Stimulated activated CD4-positive, alpha-beta T cell treated with anti-CD3 and anti-CD28 coated beads, Interleukin-1b, Interleukin-23, amount 100 ng/mL, for 1 hour (primary cell): ENCODE measurements at places on chromosomes 7 and 10.
A peak's percentile ranks its signal among the peaks of the same experiment; 100 is the strongest.

DNA sequence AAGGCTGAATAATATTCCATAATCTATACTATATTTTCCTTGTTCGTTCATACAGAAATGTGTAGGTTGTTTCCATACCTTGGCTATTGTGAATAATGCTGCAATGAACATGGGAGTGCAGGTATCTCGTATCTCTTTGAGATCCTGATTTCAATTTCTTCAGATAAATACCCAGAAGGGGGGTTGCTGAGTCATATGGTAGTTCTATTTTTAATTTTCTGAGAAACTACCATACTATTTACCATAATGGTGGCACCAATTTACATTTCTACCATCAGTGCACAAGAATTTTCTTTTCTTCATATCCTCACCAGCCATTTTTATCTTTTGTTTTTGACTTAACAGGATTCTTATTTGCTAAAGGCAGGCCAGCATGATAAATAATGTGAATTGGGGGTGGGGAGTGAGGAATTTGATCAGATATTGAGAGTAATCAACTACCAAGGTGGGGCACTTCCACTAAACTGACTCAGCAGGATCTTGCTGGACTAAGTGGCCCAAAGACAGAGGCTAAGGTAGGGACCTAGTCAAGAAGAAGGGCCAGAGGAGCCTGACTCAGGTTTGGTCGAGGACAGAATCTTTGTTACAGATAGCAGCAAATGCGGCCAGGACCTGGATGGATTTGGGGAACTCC is 21.5 kb upstream of the CCSER2 start:
- DNase-seq: no peak

DNA sequence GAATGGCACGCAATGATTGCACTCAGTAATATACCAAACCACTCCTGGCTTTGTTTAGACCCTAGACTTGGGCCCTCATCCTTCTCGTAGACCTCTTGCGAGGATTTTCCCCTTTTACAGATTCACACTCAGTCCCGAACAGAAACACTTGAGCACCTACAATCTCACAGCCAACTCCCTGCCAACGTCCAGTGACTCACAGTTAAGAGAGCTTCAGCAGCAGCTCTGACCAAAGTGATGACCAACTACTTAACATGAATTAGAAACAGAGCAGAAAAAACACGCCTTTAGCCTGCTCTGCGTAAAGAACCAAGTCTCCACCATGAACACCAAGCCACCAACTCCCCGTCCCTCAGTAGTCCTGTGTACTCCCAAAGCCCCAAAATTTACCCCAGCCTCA is 2.2 kb downstream of the DNAJC30 start:
- DNase-seq: no peak

DNA sequence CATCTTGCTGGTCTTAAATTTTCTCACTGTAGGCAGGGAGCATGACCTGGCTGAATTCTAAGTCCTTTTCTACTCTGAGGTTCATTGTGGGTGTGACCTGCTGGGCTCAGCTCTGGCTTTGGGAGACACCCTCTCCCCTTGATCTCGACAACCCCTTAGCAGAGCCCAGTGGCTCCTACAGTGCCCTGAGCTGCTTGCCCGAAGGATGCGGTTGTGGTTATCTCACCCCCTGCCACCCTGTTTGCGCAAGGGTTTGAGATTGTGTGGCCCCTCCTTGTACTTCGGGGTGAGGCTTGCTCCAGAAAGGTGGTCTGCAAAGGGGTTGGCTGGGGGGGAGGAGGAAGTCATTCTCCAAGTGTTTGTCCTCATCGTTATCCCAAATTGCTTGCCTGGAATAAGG is 55.3 kb downstream of the TCF7L2 start:
- DNase-seq: no peak

DNA sequence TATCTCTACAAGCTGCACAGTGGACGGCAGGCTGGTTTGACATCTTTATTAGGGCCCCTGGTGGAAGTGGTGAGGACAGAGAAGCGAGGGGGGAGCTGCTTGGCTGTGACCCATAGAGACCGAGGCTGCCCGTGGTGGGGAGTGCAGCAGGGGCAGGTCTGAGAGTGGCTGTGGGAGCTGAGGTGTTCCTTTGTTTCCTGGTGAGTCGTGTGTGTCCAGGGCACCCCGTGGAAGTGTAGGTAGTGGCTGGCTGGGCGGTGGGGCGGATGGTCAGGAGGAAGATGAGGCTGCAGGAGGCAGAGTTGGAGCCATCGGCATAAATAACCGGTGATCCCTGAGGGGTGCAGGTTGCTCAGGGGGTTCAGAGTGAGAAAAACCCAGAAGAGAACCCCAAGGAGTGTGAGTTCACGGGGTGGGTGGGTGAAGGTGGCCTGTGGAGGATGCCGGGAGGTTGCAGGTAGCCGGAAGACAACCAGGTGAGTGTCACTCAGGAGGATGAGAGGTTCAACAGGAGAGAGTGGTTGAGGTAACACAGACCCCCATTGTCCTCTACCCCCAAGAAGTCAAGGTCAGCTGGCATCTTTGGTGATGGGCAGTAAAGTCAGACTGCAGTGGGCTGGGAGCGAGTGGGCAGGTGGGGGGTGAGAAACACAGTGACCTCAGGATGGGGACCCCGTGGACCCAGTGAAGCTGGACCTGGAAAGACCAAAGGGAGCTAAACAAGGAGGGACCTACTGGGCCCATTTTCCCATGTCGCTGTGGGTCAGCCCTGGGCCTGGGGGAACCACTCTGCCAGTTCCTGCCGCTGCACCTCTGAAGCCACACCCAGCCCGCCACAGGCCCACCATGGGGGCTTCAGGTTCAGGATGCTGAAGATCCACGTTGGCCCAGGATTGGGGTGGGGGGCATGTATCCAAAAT is 7.8 kb downstream of the ATP6V0E2 start:
- DNase-seq: no peak

DNA sequence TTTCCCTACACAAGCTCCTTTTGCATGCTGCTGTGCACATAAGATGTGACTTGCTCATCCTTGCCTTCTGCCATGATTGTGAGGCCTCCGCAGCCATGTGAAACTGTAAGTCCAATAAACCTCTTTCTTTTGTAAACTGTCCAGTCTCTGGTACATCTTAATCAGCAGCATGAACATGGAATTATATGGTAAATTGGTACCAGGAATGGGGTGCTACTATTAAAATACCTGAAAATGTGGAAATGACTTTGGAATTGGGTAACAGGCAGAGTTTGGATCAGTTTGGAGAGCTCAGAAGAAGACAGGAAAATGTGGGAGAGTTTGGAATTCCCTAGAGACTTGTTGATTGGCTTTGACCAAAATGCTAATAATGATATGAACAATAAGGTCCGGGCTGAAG is 181.8 kb downstream of the GPR158 start:
- no peak for DNase-seq

DNA sequence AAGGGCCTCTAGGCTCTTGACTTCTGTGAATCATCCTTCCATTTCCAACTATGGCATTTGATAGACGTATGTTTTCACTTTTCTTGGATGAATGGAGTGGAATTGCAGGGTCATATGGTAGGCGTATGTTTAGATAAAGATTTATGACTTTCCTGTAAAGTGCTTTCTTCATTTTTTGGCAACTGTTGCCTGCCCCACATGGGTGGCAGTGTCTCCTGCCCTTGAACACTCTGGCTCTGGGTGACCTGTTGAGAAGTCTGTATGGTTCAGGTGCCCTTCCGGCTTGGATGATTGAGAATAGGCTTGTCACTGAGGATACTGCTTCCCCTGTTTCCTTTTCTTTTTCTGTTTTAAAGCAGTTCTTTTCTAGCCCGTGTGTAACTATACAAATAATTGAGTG is 23.1 kb downstream of the RET start:
- no peak for DNase-seq

DNA sequence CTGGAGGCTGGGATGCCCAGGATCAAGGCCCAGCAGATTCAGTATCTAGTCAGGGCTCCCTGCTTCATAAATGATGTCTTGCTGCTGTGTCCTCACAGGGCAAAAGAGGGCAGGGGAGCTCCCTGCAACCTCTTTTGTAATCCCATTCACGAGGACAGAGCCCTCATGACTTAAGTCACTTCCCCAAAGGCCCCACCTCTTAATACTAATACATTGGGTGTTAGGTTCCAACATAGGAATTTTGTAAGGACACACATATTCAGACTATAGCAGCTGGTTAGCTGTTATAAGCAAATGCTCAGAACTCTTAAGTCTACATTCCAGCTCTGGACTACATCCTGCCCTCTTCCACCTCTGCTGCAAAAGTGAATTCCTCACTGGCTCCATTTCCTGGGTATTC is 63.0 kb downstream of the VOPP1 start:
- no peak for DNase-seq

DNA sequence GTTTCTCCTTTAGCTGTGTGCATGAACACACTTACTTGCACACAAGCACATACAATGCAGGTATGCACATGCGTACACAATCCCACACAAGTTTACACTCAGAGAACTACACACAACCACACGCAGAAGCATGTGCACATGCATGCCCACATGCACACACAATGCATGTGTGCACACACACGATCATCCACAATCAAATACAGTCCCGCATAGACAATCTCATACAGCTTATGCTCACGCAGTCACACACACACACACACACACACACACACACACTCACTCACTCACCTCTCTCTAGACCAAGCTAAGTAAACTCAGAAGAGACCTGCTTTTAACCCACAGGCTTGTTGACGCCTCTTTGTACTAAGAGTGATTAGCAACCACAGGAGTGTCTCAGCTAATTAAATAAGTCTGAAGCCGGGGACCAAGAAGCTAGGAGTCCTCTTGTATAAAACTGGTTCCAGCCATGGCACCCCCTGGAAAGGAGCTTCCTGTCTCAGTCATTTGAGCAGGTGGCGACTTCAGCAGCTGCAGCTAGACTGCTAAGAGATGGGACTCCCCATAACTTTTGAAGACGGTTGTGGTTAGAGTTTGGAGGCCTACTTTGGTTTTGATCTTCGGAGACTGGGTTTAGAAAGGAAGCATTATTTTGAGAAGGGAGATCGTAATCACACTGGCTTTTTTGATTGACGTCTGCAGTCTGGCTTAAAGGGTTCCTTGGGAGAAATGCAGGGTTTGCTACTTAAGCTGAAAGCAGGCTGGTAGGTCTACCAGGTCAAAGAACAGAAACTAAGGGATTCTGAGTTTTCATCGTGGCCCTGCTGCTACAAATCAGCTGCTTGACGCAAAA is 82.3 kb upstream of the ADRB1 start:
- DNase-seq: peak; percentile 5

GRCh38 chr10:5518143-5518542 is 6.6 kb upstream of the CALML3 start:
- DNase-seq: no peak

DNA sequence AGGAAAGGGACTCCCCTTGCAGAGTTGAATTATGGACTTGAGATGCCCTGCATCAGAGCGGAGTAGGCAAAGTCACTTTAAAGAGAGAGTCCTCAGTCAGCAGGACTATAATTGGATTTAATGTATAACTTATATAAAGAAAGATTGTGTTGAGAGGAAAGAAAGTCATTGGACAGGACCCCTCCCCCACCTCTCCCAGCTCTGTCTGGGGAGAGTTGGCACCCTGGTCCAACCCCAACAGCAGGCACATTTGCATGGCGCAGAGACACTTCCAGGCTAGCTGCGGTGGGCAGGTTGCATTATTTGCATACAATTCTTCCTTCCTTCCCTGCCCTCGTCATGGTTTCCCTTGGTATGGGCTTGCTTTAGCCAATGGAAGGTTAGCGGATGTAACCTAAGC is 46.1 kb upstream of the NPTX2 start:
- DNase-seq: no peak

GRCh38 chr10:5284311-5285057 is 80.3 kb upstream of the UCN3 start:
- DNase-seq: no peak

DNA sequence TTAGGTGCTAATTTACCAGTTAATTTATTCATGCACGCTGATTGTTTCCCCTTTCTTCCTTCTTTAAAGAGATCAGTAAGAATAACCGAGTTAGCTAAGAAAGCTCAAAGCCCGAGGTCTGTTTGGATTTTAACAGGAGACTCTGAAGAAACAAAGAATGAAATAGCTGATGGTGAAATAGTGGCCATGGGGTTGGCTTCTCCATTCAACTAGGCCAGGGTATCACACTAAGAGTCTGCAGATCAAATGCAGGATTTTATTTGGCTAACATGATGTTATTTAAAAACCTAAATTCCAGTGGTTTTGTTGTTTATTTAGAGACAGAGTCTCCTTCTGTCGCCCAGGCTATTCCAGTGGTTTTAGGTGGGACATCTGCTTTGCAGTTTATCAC is 65.2 kb upstream of the SYPL1 start:
- DNase-seq: no peak

DNA sequence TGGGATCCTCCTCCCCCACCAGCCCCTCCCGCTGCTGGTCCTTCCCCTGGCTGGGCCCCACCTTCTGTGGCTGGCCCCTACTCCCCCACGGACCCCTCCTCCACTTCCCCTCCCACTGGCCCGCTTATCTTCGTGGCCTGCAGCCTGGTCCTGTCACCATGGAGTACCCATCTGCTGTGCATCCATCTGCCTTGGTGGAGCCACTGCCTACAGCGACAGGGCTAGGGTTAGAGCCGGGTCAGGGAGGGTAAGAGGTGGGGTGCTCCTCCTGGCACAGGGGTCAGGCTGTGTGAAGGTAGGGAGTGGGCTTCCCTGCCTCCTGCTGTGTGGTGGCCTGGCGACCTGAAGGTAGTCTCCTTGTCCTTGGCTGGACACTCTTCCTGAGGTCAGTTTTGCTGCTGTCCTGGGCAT is 5.2 kb downstream of the ADCY1 start:
- DNase-seq: no peak

- no peak for DNase-seq
Measured at GRCh38 chr7:107213193-107213788, 44.5 kb downstream of the HBP1 start.

- peak; percentile 2 for DNase-seq
Measured at GRCh38 chr10:33248638-33249037, 85.8 kb downstream of the NRP1 start.

DNA sequence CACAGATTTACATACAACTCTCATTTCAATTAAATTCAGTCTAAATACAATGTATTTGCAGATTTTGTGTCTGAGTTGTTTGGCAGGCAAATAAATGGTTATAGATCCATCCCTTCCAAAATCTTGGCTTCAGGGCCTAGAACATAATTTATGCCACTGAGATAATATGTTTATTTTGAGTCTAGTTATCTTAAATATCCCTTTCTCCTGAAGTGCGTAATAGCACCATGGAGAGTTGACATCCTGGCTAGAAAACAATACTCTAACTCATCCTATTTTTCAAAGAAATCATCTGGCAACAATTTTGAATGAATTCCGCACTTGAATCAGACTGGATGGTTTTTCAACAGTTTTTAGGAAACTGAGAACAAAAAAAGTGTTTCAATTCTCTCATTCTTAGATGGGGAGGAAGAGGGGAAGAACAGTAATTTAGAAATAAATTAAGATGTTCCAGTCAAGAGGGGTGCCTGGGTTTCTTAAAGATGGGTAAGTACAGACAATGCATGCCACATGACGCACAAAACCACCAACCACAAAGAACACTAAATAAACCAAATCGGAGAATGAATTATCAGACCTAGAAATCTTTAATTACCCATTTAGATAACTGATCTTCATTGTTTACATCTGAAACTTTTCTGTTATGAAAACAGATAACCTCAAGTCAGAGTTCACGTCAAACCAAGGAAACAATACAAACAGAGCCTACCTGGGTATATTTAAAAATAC is 228.7 kb upstream of the PTN start:
- no peak for DNase-seq

- peak; percentile 10 for DNase-seq
Measured at GRCh38 chr7:44489955-44490350, 505 bp downstream of the NUDCD3 start.

- no peak for DNase-seq
Measured at GRCh38 chr10:44261710-44262455, 123.0 kb downstream of the CXCL12 start.
